ENCODE measurements at places on chromosomes 5 and 9. TPM values are rescaled to one million over a fixed set of nuclear protein-coding genes. Genes with fewer than 3 reads are reported as not detected.

Gene SLC34A3
- total RNA-seq, result not detected

Gene ORM2
- not detected for total RNA-seq

Gene ACSL6
- not detected for total RNA-seq

Gene SLC35D2
- total RNA-seq, result 20.9 TPM

Gene TMEFF1
- total RNA-seq, result 8.1 TPM

Gene FBXW2
- total RNA-seq, result 39.1 TPM

Gene KDM4C
- total RNA-seq, result 18.5 TPM

Gene WNT8A
- total RNA-seq, result not detected

Gene NEUROG1
- not detected for total RNA-seq

Gene ALDH1A1
- 699 TPM for total RNA-seq

Gene FOXD1
- total RNA-seq, result 1.1 TPM

Data from pulmonary artery endothelial cell (primary cell).